ENCODE measurements at places on chromosomes 2 and 18. TPM values are rescaled to one million over a fixed set of nuclear protein-coding genes. Genes with fewer than 3 reads are reported as not detected.

GRCh38 chr2:142462306-142462705 is 331.5 kb upstream of the LRP1B start:
- DNase-seq = no peak

DNA sequence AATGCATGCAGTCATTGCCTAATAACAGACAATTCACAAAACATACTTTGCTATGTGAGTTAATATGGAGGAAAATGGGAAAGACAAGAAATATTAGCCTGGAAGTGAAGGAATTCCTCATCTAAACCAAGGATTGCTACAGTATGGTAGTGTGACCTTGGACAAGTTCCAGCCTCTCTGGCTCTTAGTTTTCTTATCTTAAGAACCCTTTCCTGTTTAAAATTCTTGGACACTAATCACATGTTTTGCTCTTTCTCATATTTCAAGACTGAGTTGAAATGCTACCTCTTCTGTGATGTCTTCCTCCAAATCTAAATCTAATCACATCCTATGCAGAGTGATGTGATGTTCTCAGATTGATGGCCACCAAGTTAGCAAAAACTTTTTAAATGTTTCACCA is 20.8 kb upstream of the ADAM23 start:
- DNase-seq = peak; percentile 68

DNA sequence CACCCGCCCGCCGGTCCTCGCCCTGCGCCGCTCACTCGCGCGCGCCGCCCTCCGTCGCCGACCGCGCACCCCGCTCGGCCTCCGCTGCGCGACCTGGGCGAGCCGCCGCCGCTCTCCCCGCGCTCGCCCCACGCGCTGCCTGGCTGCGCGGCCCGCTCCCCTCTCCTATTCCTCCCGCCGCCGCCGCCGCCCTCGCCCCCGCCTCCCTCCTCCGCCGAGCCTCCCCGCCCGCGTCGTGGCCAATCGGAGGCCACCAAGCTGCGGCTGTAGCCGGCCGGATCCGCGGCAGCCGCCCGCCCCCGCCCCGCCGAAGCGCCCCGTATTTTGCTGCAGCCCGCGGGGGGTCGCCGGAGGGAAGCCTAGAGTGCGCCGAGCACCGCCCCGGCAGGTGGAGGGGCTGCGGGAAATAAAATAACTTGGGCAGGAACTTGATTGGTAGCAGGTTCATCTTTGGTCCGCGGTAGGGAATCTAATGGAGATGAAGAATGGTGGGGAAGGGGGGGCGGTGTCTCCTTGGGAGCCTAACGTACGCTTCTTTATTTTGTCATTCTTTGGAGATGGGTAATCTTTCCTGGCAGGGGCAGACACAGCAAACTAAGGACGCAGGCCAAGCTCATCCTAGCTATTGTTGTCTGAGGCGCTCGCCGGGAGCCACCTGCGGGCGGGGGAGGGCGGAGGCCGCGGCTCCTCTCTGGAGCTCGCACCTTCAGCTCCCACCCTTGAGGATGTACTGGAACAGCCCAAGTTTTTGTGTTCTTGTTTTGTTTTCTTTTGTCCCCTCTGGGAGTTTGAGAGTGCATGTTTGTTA is 1.1 kb upstream of the CDH2 start:
- peak; percentile 36 for DNase-seq

DNA sequence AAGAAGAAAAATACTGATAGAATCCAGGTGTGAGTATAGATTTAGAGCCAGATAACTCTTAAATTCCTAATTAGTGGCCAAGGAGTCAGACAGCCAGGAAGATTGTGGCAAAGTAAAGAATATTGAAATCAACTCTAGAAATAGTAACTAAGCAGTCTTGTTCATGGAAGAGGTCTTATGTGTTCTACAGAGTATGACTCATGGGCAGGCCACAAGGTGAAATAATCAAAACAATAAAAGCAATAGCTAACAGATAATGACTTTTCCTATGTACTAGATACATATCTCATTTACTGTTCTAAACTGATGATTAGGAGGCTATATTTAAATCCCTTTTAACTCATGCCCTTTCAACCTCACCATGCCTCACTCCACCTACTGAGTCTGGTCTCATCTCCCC is 227.4 kb upstream of the COL3A1 start:
- DNase-seq = peak; percentile 52

DNA sequence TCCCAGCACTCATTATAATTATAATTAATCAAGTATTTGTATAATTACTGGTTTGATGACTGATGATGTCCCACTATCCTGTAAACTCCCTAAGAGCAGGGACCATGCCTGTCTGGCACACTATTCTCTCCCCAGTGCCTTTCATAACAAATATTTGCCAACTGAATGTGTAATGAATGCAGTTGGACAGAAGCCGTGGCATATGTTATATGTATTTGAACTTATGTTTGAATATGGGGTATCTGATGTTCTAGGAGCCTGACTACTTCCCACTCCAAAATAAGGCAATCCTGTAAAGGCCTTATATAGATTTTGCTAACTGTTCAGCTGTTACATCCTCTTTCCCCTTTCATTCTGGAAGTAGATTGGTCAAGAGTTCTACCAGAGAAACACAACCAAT is 19.7 kb downstream of the OSBPL6 start:
- DNase-seq = no peak

DNA sequence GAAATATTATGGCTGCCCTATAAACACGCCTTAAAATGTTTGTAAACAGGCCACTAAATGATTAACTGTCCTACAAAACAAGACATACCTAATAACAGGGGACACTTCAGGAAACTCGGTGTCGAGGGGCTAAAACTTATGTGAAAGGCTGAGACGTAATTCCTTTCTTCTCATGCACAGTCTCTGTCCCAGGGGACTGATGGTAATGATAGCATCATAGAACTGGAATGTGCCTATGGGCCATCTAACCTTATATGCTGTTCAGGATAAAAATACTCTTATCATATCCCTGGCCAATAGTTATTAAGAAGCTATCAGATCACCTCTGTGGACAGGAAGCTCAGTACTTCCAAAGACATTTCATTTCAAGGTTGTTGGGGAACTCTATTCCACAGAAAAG is 252.6 kb upstream of the RASGRP3 start:
- no peak for DNase-seq

- no peak for DNase-seq
Observed at GRCh38 chr18:12408247-12408869, 629 bp downstream of the PRELID3A start.

DNA sequence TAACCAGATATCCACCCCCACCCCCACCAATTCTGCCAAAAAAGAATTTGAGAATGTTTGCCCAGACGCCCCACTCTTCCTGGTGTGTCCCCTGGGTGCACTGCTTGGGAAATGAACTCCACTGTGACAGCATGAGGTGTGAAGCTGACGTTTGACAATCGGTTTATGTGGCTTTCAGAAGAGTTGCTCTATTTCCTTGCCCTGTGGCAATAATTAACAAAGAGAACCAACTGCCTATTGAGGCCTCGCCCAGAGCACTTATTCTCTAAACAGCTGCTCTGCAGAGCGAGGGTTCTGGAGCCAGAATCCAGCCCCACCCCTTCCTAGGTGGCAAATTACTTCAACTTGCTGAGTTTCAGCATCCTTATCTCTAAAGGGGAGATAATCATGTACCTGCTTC is 115.8 kb upstream of the SIX3 start:
- DNase-seq = no peak

- no peak for DNase-seq
Observed at GRCh38 chr2:25594991-25595390, 78.4 kb downstream of the DTNB start.

DNA sequence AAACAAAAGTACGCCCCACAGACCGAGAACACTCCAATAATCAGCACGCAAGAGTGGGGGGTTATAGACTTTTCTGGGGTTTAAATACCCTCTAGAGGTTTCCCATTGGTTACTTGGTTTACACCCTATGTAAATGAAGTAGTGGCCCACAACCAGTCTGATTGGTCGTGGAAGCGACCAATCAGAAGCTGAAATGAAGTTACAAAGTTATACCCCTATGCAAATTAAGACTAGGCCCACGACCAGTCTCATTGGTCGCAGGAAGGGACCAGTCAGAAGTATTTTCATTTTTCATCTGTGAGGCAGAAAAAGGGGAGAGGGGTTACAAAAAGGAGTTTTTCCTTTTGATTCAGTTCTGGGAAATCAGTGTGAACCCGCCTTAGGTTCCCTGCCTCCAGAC is 55.3 kb upstream of the YWHAQ start:
- no peak for DNase-seq

DNA sequence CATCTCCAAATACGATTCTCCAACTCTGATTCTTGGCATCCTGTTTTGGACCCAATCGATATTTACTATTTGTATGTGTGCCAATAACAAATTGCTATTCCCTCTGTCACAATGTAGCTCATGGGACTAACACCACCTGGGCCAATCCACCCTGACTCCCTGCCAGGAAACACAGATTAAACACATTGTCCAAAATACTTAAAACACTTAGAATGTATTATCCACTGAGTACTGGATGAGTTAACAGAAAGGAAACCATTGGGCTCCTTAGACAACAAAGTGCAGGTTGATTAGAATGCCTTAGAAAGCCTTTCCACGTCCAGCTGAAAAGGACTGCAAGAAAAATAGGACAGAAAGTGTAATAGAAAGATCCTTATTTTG is 79.4 kb upstream of the ARHGAP28 start:
- DNase-seq = no peak

DNA sequence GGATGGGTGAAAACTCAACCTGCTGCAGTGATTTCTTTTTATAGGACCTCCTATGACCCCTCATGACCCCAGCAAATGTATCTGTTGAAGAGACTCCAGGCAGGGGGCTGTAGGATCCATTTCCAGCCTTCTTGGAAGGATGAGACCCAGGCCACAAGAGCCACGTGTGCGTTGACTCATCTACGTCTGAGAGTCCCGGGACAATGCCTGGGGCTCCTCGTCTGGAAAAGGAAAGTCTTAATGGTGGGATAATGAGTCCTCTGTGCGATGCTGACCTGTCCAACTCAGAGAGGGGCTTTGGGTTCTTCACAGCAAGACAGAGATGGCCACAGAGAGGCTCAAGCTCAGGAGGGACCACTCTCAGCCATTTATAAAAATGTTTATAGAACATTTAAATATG is 80.8 kb downstream of the SMIM21 start:
- no peak for DNase-seq

- no peak for DNase-seq
Observed at GRCh38 chr2:195639959-195640358, 17.1 kb upstream of the SLC39A10 start.

- DNase-seq = no peak
Observed at GRCh38 chr18:25931126-25931525, 159.3 kb downstream of the SS18 start.

DNA sequence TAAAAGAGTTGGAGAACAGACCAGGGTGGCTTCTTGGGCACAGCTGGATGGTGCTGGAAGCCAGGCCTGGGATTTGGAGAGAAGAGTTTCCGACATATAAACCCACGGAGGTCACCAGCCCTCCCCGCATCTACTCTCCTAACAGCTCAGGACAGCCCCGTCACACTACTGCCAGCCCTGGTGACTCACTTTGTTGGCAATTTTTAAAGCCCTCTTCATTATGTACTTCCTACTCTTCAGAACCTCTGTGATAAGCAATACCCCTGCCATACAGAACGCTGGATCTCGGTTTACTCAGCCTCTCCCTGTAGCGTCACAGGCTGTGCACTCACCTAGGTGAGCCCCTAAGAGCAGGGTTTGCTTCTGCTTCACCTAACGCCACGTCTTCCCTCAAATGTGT is 48.1 kb downstream of the ID2 start:
- DNase-seq = no peak

GRCh38 chr2:218877891-218878290 is 2.8 kb upstream of the WNT10A start:
- DNase-seq = no peak

GRCh38 chr18:10062302-10063300 is 148.8 kb downstream of the VAPA start:
- DNase-seq = peak; percentile 53

GRCh38 chr2:46461709-46462171 is 17.6 kb upstream of the TMEM247 start:
- DNase-seq = no peak

DNA sequence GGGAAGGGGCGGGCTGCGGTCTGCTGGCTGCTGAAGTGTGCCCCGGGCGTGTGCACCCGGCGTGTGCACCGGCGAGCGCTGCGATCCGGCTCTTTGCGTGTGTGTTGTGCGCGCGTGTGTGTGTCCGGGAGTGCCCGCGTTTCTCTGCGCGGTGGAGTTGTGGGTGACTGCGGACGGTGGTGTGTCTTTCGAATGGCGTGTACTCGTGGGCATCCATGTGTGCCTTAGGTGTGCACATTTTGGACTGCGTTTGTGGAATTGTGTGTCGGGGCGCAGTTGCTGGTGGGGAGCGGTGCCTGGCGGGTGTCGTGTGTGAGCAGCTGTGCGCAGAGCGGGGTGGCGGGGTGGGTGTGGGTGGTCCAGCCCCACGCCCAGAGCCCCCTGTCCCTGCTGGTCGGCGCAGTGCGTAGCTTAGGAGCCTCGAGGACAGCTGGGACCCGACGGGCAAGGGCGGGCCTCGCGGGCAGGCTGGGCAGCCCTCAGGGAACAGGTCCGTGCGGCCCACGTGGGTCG is 533 bp downstream of the HPCAL1 start:
- no peak for DNase-seq

DNA sequence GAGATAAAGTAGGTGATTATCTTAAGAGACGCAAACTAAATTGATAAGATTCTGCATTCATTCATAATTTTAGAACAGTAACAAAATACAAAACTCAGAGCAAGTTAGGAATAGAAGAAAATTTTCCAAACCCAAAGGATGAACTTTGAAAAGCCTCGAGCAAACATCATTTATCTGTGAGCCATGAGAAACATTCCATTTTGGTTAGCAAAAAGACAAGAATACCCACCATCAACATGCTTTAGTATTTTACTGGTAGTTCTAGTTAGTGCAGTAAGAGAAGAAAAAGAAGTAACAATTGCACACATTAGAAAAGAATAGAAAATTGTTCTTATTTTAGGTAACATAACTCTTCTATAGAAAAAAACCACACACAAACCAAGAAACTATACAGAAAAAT is 291.3 kb upstream of the TCF4 start:
- peak; percentile 68 for DNase-seq

- no peak for DNase-seq
Observed at GRCh38 chr2:28592481-28592880, 96.6 kb downstream of the PLB1 start.

The FIGN gene
- 0.46 TPM for polyA plus RNA-seq

The SERPINB12 gene
- not detected for polyA plus RNA-seq

The DYNAP gene
- polyA plus RNA-seq = not detected

The HRH4 gene
- not detected for polyA plus RNA-seq

The CCDC141 gene
- not detected for polyA plus RNA-seq

The COLEC11 gene
- polyA plus RNA-seq = 0.24 TPM

The C2orf81 gene
- polyA plus RNA-seq = 0.26 TPM

The NPC1 gene
- polyA plus RNA-seq = 7.5 TPM

The ASXL3 gene
- polyA plus RNA-seq = 0.03 TPM

The GPR17 gene
- not detected for polyA plus RNA-seq

The CDH20 gene
- polyA plus RNA-seq = not detected

The PLGLB1 gene
- 0.19 TPM for polyA plus RNA-seq
